RCC 7860 (cell line): ENCODE measurements at places on chromosomes 6 and 20.
A peak's percentile ranks its signal among the peaks of the same experiment; 100 is the strongest.

GRCh38 chr20:38620441-38620840 is 18.8 kb downstream of the ARHGAP40 start:
- DNase-seq, result no peak

DNA sequence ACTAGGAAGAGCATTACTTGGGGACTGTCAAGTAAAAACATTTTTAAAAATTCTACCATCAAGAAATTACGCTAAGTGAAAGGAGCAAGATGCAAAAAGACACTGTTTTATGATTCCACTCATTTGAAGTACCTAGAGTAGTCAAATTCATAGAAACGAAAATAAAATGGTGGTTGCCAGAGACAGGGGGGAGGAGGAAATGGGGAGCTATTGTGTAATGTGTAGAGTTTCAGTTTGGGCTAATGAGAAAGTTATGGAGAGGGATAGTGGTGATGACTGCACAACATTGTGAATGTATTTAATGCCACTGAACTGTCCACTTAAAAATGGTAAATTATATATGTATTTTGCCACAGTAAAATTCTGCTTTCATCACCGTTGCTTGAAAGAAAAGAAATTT is 83.8 kb downstream of the UST start:
- DNase-seq, result no peak

DNA sequence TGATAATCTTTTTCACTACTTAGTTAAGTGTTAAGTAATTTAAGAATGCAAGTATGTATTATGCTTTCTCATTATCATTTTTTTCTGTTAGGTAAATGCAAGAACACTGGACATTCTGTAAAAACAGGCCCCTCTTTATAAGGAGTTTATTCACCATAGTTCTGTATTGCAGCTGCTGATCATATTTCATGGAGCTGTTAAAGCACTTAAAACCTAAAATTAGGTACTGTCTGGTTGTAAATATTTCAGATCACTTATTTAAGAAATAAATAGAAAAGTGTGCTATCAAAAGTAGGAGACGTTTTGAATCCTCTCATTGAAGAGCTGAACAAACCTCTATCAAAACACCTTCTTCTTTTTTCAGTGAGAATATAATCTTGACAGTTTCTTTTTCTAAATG is 3.9 kb downstream of the EYA4 start:
- no peak for DNase-seq

DNA sequence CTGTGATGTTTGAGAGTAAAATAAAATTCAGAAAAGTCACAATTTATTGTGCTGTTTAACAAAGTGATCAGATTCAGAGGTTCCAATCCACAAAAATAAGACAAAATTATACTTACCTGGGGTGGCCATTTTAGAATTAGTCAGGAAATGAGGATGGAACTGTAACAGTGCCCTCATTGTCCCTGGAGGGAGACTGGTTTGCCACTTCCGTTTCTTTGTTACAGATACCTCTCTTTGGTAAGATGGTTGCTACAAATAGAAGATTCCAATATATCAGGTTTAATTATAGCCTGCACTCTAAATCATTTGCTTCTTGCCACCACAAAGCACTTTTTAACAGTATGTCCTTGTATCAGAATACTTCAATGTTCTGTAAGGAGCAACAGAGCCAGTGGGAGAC is 95.6 kb downstream of the CTNNBL1 start:
- no peak for DNase-seq

- DNase-seq, result no peak
Observed at GRCh38 chr6:43709654-43710303, 22.2 kb upstream of the MRPS18A start.

- DNase-seq, result no peak
Observed at GRCh38 chr20:60632391-60633262, 619.4 kb upstream of the CDH4 start.

DNA sequence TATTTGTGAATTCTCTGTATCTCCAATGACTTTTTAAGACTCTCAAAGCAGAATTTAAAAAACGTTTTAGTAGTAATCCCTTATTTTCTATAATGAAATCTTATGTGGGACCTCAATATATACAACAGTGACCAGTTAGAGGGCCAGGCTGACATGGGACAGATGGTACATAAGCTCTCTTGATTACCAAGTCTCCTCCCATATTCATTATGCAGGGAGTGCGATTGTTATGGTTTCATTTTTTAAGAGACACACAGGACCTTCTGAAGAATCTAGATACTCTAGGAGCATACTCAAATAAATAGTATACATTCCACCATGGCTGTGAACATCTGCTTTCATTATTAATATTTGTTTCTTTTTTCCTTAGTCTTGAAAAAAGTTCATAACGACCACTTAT is 43.5 kb downstream of the GCLC start:
- DNase-seq, result no peak

DNA sequence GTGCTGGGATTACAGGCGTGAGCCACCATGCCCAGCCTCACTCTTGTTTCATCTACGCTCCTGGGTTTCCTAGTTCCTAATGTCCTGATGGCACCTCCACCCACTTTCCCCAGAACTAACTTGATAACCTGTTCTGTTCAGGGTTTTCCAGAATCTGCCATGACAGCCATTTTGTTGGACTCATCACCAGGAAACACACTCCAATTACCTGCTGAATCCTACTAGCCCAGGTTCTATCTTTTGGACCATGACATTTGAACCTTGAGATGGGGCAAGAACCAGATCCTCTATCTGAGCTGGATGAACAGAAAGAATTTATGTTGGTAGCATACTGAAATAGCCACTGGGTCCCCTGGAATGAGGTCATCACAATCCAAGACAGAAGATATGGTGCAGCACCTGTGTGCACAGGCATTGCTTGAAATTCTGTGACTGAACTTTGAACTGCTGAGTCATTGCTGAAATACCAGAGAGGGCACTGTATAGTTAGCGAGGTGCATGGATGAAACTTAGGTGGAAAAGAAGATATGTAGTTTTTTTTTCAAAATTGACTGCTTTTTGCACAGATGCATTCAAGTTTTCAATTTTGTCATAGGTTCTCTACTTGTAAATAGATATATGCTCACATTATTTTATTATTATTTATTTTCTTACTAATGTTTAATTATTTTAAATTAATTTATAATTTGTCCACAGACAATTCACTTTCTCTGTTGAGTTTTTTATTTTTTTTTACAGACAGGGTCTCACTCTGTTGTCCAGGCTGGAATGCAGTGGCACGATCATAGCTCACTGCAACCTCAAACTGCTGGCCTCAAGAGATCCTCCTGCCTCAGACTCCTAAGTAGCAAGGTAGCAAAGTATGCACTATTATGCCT is 42.8 kb upstream of the TASP1 start:
- DNase-seq, result no peak

DNA sequence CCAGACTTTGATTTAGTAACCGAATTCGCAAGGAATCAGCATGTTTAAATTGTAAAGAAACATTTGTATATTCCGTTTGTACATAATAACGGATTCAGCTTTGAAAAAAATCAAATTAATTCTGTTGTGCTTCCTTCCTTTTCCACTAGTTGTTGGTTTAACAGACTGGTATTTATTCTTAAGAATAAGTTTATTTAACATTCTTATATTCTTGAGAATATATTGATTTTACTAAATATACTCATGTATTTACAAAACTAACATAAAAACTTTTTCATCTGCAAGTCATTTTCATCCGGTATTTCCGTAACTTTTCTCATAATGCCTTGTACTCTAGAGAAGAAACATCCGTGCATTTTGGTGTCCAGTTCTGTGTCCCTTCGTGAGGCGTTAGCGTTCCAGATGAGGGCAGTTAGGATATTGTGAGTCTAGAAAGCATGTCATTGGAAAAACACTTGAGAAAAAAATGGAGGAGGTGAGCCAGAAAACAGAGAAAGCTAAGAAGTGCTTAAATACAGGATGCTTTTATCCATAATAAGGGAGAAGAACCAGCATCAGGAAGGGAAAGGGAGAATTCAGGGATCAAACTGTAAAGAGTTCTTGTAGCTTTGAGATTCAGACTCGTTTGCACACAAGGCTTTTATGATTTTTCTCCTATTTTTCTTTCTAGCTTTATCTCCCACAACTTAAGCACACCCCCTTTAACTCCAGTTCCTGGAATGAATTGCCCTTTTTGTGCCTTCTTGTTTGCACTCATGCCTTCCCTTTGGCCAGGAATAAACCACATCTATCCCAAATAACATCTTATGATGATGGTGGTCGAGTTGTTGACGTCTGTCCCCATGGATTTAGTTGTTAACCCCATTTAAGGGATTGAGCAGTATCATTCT is 1.8 kb downstream of the WRNIP1 start:
- no peak for DNase-seq

- no peak for DNase-seq
Observed at GRCh38 chr20:21873291-21873690, 167.8 kb downstream of the PAX1 start.

GRCh38 chr6:137698636-137699030 is 168.4 kb upstream of the TNFAIP3 start:
- DNase-seq, result peak; percentile 45
